ENCODE measurements at places on chromosomes 1 and 21.

DNA sequence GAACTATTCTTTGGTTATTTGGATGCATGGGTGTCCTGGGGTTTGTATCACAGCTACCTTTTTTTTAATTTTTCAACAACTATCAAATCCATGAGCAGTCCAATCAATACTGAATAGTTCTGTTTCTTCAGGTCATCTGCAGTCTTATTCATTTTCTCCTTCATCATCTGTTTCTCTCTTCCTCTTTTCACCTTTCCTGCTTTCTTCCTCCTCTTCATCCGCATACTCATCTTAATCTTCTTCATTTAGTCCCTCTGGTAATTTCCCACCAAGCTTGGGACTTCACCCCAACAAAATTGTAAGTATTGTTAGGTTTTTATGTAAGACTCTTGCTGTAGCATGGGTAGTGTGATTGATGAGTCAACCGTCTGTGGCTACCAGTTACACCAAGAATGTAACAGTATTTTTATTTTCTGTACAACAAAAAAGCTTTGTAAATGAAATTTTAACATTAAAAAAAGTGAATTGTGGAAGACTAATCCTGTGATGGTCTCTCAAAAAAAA lies 184.1 kb upstream of the RNPC3 start:
- H3K4me3 ChIP-seq, result no peak overlapping the region
- H3K27me3 ChIP-seq, result no peaks in the 10 kb centered on the region
- DNase-seq, result no peak

DNA sequence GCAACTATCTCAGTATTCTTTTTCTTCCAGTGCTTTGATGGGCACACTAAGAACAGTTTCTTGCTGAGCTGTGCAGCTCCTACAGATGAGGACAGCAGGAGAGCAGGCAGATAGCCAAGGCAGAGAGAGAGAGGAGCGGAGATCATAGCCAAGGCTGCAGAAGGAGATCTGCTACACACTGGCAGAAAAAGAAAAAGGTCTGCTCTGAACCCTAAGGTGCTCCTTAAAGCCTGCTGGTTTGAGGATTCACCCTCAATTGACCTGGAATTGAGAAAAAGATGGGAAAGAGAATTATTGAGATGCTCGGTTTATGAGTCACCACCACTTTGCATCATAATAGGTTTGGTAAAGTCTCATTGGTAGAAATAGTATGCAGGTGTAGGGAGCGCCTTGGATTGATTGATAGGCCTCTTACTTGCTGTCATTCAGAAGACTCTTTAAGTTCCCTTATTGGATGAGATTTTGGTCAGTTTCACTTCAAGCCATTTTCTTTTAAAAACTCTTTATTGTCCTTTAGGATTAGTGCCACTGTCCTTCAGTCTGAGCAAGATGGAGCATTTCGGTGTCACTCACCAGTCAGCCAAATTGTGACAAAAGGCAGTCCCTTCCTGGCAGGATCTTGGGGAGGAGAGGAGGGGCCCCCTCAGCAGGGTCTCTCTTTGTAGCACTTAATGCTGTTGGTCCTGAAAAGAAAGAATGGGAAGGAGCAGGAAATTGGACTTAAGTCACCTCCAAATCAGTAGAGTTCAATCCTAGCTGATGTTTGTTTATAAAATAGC lies 685.0 kb downstream of the ADGRL2 start:
- H3K4me1 ChIP-seq, result no peaks in the 10 kb centered on the region
- no peaks in the 10 kb centered on the region for H3K36me3 ChIP-seq
- no peak for DNase-seq

- peak within 1 kb of the TSS; percentile 93 for H3K4me3 ChIP-seq
- peak within 1 kb of the TSS; percentile 94 for H3K27ac ChIP-seq
- peak; percentile 82 for DNase-seq
- H3K4me1 ChIP-seq, result peaks cover 26% of the 10 kb centered on the region
Measured at GRCh38 chr1:67053785-67054772, at the start of gene SLC35D1. SLC35D1 (minus strand) TSS chr1:67054148; CDS start chr1:67054013, 135 bp downstream.

DNA sequence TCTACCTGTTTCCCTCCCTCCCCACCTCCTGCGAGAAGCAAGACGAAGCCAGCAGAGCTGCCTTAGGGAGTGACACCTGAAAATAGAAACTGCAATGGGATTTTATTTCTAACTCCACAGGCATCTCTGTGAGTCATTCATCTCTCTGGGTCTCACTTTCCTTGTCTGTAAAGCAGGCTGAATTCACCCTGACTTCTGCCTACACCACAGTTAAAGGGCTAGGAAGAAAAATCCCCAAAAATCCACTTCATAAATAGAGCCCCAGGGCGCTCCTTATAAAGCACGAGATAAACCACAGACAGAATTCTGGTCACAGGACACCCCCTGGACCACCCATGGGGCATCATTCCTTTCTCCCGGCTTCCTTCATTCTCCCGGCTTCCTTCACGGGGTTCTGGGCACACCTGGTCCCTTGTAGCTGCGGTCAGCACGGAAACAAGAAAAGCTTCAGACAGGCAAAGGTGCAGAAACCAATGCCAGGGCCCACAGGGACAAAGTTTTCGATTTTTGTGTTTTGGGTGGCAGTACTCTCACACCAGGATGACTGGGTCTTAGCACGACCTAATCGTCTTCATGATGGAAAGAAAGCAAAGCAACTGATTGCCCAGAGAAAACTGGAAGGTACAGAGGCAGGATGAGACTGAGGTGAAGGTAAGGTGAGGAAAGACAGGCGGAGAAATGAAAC lies 2.8 kb upstream of the H6PD start:
- no peak overlapping the region for H3K4me3 ChIP-seq
- no peaks in the 10 kb centered on the region for H3K36me3 ChIP-seq
- H3K27me3 ChIP-seq, result no peaks in the 10 kb centered on the region
- H3K27ac ChIP-seq, result no peak overlapping the region
- DNase-seq, result no peak
- H3K4me1 ChIP-seq, result peaks cover 57% of the 10 kb centered on the region

DNA sequence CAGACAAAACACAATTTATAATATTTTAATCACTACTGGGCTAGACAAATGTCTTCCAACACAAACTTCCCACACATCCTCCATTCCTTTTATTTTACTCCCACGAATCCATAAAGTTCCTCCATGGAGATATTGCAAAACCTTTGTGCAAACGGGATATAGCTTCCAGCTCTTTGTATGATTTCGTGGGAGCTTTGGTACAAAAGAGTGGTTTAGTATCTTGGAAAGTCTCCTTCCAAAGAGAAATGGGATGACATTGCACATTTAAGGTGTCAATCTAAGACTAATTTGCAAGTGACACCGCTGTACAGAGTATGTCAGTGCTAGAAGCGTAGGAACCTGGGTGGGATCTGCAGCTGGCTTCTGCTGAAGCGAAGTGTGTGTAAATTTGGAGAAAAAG lies 455.2 kb upstream of the RUNX1 start:
- no peaks in the 10 kb centered on the region for H3K36me3 ChIP-seq
- no peak overlapping the region for H3K4me3 ChIP-seq
- DNase-seq, result no peak
- H3K4me1 ChIP-seq, result peaks cover 35% of the 10 kb centered on the region
- H3K27me3 ChIP-seq, result no peaks in the 10 kb centered on the region
- no peak overlapping the region for H3K27ac ChIP-seq

DNA sequence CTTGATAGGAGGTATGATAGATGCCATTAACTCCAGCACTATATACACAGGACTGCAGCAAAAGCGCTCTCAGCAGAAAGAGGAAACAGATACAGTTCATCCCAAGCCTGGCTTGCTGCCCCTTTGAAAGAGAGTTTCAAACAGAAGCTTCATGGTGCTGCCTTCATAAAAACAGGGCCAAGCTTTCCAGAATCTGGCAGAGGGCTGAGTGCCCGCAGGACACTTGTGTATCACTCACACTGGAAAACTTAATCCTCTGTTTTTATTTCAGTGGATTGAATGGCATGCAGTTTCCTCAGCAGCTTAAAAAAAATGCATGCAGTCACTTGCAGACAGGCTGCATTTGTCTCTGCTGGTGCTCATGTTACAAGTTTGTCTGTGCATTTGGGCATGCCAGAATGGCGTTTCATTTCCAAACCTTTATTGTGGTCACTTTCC lies 40.4 kb downstream of the KCNJ15 start:
- H3K36me3 ChIP-seq, result no peaks in the 10 kb centered on the region
- no peak overlapping the region for H3K4me3 ChIP-seq
- no peak overlapping the region for H3K27ac ChIP-seq
- H3K27me3 ChIP-seq, result no peaks in the 10 kb centered on the region
- H3K4me1 ChIP-seq, result peaks cover 72% of the 10 kb centered on the region
- DNase-seq, result no peak

GRCh38 chr1:9328715-9329114 lies 36.0 kb downstream of the SPSB1 start:
- H3K4me1 ChIP-seq, result peaks cover 21% of the 10 kb centered on the region
- DNase-seq, result no peak
- H3K27me3 ChIP-seq, result no peaks in the 10 kb centered on the region
- no peaks in the 10 kb centered on the region for H3K36me3 ChIP-seq
- H3K4me3 ChIP-seq, result no peak overlapping the region
- H3K27ac ChIP-seq, result no peak overlapping the region

- H3K36me3 ChIP-seq, result no peaks in the 10 kb centered on the region
- H3K4me1 ChIP-seq, result no peaks in the 10 kb centered on the region
- no peak overlapping the region for H3K27ac ChIP-seq
- no peaks in the 10 kb centered on the region for H3K27me3 ChIP-seq
Measured at GRCh38 chr1:84344286-84344685, 42.8 kb downstream of the SAMD13 start.

GRCh38 chr1:203136409-203137042 lies 9.0 kb downstream of the ADORA1 start:
- peaks cover 11% of the 10 kb centered on the region for H3K27me3 ChIP-seq
- no peak overlapping the region for H3K27ac ChIP-seq
- no peak for DNase-seq
- H3K36me3 ChIP-seq, result no peaks in the 10 kb centered on the region
- H3K4me3 ChIP-seq, result no peak overlapping the region

GRCh38 chr1:108817811-108818210 lies 39.1 kb downstream of the AKNAD1 start:
- H3K27ac ChIP-seq, result no peak overlapping the region
- no peak overlapping the region for H3K4me3 ChIP-seq
- peaks cover 8% of the 10 kb centered on the region for H3K27me3 ChIP-seq
- H3K4me1 ChIP-seq, result no peaks in the 10 kb centered on the region
- H3K36me3 ChIP-seq, result no peaks in the 10 kb centered on the region
- no peak for DNase-seq

GRCh38 chr1:92277105-92277723 lies 21.6 kb downstream of the GLMN start:
- H3K27ac ChIP-seq, result no peak overlapping the region
- H3K27me3 ChIP-seq, result no peaks in the 10 kb centered on the region
- no peaks in the 10 kb centered on the region for H3K4me1 ChIP-seq
- peaks cover 47% of the 10 kb centered on the region for H3K36me3 ChIP-seq
- H3K4me3 ChIP-seq, result no peak overlapping the region

- no peaks in the 10 kb centered on the region for H3K36me3 ChIP-seq
- DNase-seq, result no peak
- peaks cover 7% of the 10 kb centered on the region for H3K27me3 ChIP-seq
- no peak overlapping the region for H3K4me3 ChIP-seq
- peaks cover 6% of the 10 kb centered on the region for H3K4me1 ChIP-seq
Measured at GRCh38 chr1:171877701-171878100, 36.4 kb downstream of the DNM3 start.

DNA sequence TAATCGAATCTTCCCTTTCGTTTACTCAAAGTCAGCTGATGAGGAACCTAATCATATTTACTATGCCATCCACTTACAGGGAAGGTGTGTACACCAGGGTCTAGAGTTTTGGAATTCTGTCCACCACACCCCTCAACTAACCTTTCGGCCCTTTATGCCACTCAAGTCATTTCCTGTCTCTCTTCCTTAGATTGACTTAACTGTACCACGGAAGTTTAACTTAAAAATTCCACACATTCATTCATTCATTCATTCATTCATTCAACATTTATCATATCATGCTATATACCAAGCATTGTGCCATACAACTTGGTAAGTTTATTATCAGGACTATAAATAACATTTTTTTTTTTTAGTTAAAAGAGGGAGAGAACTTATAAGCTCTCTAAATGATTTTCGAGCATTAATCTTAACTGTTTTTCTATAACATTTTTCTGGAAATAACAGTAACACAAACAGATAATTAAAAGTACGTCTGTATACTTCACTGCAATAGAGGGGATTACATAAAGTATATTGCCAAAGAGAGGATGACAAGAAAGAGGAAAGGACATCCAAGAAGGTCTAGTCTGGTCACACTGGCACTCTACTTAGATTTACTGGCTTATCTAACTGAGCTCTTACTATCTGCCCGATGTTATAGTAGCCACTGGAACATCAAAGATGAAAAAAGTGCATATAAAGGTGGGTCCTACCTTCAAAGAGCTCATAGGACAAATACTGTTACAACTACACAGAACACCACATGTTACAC lies 243.7 kb downstream of the PBX1 start:
- no peak overlapping the region for H3K27ac ChIP-seq
- H3K4me3 ChIP-seq, result no peak overlapping the region
- peaks cover 7% of the 10 kb centered on the region for H3K27me3 ChIP-seq

DNA sequence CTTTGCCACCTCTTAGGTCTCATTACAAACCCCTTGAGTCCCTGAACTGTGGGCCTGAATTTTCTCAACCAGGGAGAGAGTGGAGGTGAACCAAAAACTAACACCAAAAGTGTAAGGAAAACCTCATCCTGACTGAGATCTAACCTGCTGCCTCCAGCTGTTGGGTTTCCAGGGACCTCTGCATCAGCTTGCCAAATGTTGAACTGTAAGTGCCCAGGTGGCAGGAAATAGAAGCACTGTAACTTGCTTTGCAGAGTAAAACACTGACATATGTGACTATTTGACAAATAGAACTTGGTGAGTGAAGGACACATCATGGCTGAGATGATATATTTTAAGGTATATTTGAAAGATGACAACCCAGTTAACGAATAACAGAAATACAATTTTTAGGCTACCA lies 48.4 kb upstream of the NR5A2 start:
- peaks cover 6% of the 10 kb centered on the region for H3K27me3 ChIP-seq
- no peaks in the 10 kb centered on the region for H3K4me1 ChIP-seq
- H3K27ac ChIP-seq, result no peak overlapping the region
- no peak for DNase-seq
- H3K36me3 ChIP-seq, result no peaks in the 10 kb centered on the region

GRCh38 chr1:8077602-8078001 lies 51.5 kb upstream of the ERRFI1 start:
- DNase-seq, result no peak
- no peak overlapping the region for H3K4me3 ChIP-seq
- H3K4me1 ChIP-seq, result peaks cover 11% of the 10 kb centered on the region
- peak overlapping the region; percentile 11 for H3K27ac ChIP-seq
- no peaks in the 10 kb centered on the region for H3K36me3 ChIP-seq
- peaks cover 6% of the 10 kb centered on the region for H3K27me3 ChIP-seq

- peaks cover 3% of the 10 kb centered on the region for H3K36me3 ChIP-seq
- H3K27me3 ChIP-seq, result peaks cover 28% of the 10 kb centered on the region
- no peak overlapping the region for H3K27ac ChIP-seq
- H3K4me3 ChIP-seq, result peak overlapping the region; percentile 89
- DNase-seq, result no peak
Measured at GRCh38 chr1:54887665-54888071, 673 bp upstream of the DHCR24 start.

DNA sequence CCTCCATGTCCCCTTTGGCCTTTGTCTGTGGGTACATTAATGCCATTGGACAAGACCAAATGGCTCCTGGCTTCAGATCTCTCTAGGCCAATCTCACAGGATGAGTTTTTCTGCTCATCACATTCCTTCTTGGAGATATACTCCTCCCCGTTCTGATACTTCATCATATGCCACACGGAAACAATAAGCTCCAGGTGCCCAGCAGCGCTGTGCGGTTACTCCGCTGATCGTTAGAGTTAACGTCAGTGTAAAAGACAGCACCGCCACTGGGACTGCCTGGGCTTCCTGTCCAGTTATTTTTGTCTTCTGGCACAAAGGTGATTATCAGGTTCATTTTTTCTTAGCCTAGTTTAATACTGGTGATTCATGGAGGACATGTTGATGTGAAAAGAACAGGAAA lies 22.5 kb downstream of the CACHD1 start:
- no peak overlapping the region for H3K4me3 ChIP-seq
- no peak overlapping the region for H3K27ac ChIP-seq
- H3K36me3 ChIP-seq, result no peaks in the 10 kb centered on the region
- DNase-seq, result no peak
- no peaks in the 10 kb centered on the region for H3K27me3 ChIP-seq
